Activated T-helper 17 cell treated with anti-CD3 and anti-CD28 coated beads, Interleukin-2, amount 50 U/mL, for 72 hours (primary cell): ENCODE measurements at places on chromosomes 3 and 15.

GRCh38 chr3:135756106-135756668 lies 209.3 kb upstream of the PPP2R3A start:
- no peak for ATAC-seq

DNA sequence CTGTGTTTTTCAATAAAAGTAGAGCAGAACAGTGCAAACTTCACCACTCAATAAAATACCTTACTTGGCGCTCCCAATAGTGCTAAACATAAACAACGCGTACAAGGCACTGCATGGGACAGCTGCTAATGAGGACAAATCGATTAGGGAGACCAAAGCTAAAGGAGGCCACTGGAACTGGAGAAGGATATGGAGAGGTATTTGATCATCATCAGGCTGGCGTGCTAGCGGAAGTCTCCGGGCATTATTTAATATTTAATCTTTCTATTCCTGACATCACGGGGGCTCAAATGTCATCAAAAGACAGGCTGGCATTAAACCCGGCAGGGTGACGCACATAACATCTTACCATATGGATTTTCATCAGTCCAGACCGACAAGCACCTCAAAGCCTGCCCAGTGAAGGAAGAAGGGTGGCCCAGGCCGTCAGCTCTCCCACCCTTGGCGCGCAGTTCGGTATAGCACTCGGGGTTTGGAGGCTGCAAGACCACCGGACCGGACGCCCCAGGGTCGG lies 604 bp downstream of the CCPG1 start:
- ATAC-seq: no peak

GRCh38 chr15:99438691-99439523 lies 126.9 kb upstream of the MEF2A start:
- ATAC-seq: no peak

DNA sequence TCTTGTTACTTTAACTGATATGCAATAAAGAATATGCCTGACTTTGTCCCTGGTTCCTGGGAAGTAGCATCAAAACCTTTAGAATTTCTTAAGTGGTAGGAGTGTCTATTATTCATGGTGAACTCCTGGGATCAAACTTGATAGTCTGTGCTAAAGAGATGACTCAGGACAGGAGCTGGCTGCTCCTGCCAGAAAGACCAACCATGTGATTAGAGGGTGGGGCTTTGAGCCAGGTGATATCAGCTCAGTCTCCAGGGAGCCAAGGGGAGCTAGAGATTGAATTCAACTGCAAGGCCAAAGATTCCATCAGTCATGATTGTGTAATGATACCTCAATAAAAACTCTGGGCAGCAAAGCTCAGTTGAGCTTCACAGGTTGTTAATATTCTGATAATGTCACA lies 20.6 kb upstream of the TMC3 start:
- no peak for ATAC-seq

GRCh38 chr15:77349666-77350065 lies 70.2 kb downstream of the PEAK1 start:
- no peak for ATAC-seq

- ATAC-seq: no peak
Observed at GRCh38 chr3:16369885-16370284, 104.9 kb downstream of the OXNAD1 start.

GRCh38 chr3:134486577-134487041 lies 752 bp downstream of the CEP63 start:
- ATAC-seq: peak; percentile 15

- ATAC-seq: no peak
Observed at GRCh38 chr3:65500398-65501306, 538.1 kb downstream of the MAGI1 start.

- ATAC-seq: no peak
Observed at GRCh38 chr3:54069961-54070360, 52.4 kb upstream of the CACNA2D3 start.

DNA sequence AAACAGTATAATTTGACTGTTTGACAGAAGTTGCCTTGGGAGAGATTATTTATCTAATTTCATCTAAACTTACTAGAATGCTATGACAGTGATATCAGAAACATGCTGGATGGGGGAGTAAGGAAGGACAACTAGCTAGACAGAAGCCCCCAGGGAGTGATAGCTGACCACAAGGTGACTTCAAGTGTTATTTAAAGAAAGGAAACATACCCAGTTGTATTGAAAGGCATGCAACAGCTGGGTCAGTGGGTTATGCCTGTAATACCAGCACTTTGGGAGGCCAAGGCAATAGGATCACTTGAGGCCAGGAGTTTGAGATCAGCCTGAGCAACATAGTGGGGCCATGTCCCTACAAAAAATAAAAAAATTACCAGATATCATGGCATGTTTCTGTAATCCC lies 69.6 kb downstream of the SLC49A4 start:
- ATAC-seq: no peak

DNA sequence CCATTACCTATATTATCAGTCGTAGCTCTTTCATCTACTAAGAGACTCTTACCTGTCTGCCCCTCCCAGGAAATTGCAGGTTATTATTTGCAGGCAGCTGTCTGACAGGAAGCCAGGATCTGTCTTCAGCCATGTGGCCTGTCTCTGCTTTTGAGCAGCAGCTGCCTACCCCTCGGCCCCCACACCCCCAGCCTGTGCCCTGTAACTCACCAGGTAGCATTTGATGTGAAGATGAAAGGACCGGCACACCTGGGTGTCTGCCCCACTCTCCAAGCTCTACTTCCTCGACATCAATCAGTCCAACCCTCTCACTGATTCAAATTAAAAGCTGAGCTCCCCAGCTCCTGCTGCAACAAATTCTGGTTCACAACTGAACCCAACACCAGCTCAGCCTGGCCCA lies 197.2 kb upstream of the CTNNB1 start:
- ATAC-seq: no peak

DNA sequence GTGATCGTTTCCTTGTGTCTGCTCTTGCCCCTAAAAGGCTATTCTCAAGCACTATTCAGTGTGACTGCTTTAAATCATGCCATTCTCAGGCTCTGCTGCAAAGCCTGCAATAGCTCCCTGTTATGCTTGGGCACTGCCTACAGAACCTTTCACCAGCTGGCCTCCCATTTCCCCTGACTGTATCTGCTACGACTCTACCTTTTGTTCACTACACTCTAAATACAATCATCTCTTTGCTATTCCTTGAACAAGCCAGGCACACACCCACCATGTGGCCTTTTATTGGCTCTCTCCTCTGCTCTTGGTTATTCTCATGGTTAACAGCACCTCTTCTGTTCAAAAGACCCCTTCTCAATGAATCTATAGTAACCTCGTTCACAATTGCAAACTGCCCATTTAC lies 29.6 kb upstream of the FNDC3B start:
- no peak for ATAC-seq
